CD4-positive, alpha-beta T cell treated with Interleukin-17A for 4 hours (primary cell): ENCODE measurements at places on chromosomes 6 and 20.

DNA sequence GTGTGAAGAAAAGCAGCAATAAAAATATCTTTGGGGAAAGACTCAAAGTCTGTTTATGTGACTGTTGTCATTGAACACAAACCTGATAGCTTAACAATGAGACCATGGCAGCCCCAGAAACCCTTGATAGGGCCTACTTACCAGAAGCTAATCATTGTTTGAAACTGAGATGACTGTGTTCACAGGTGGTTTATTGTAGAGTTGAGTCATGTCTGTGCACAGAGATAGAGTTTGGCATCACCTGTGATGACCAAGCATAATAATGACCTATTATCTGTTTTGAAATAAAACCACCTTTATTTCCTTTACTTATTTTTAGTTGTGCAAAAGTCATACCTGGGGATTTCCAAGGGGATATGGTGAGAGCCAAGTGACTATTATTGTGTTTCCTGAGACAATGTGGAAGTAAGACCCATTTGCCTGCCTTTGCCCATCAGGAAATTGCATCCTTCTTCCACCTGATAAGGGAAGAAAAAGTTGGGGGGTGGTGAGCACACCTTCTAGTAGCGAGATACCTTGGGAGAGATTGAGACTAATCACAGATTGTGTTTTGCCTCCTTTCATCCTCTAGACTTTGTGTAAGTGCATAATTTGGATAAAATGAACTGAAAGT lies 456.9 kb upstream of the JAG1 start:
- no peak for DNase-seq

DNA sequence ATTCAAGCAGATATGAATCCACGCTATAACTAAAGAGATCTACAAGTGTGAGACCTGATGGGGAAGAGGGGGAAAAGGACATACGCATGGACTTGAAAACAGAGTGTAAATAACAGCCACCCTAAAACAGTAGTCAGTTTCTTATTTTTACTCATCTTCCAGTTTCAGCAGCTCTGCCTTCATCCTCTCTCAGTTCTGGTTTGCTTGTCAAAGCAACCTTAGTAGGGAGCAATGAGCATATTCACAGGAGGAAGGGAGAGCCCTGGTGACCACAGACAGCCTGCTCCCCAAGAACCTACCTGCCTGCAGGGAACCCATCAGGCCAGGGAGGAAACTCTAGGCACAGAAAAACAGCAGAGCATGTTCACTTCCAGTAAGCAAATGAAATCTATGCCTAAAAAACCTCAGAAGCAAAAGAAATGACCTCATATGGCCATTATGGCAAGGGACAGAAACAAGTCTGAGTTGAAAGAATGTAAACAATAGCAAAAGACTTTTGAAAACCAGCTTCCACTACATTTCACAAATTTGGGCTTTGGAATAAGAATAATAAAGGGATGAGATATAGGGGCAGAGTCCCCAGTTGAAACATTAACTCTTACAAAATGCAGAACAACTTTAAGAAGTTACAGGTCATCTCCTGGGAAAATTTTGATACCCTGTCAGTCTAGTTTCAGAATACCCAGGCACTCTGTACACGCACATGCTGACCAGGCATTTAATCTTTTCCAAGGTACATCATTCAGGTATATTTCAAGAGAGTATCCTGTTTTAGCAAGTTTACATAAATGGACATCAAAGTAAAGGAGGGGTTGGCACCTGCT lies 120.8 kb upstream of the BCLAF1 start:
- no peak for DNase-seq

DNA sequence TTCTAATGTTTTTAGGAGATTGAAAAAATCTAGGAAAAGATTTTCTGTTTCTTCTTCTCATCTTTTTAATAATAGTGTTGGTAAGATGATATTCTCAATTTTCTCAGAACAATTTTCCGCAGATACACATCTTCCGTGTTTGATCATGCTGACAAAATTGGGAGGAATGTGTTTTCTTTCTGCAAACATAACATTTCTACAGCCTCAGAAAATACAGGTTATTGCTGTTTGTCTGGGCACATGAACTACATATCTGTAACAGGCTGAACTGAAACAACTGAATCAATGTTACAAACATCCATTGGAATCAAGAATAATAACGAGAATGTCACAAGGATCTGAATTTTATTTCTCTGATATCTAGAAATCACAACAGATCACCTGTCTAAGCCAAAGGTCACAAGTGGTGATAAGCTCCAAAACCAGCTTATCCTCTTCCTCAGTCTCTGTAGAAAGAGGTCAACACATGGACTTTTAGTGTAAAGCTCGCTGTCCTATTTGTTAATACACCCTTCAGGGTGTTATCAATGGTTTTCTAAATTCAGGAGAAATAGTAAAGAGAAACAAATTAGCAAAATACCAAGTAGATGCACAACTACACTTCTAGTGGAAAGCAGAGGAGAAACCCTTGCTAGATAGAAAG lies 197.3 kb upstream of the MARCKS start:
- no peak for DNase-seq

DNA sequence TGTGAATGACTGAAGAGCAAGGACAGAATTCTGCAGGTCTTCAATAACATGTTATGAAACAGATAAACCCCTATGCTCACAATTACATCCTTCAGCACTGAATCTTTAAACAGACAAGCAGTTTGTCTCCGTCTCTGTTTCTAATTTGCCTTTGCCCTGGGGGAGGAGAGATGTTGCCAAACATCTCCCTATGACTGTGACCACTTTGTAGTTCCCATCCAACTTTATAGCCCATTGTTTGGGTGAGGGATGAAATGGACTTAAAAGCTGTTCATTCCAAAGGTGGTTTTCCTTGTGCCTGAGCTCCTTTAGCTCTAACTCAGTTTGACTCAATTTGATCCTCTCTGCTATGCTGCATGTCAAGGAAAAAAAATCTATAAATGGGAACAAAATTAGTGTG lies 19.5 kb upstream of the ADTRP start:
- DNase-seq = no peak

DNA sequence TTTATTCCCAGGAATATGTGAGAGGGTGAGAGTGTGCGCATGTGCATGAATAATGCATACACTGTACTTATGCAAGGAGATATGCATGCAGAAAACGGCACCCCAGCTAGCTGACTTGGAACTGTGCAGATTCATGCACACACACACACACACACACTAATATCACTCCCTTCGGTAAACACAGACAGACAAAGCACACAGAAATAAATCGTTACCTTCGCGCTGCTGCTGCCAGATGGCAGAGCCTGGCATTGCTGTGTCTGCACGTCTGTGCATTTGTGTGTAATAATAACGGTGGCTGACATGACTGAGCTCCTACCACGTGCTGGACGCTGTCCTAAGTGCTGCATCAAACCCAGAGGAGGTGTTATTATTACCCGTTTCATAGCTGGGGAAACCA lies 36.8 kb downstream of the PREX1 start:
- no peak for DNase-seq

DNA sequence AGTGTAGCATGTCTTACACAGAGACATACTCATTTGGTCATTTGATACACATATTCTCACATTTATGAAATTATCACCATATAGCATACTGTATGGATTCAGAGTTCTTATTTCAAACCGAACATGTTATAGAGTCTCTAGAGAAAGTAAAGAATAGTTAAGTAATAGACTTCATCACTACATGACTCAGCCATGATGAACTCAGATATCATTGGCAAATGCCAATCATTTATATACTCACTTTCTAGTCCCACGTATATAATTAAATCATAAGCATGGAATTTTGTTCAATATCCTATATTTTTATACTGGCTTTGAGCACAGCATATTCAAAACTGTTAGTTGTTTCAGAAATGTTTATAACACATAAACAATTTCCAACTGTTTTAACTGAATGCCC lies 749.9 kb downstream of the HACE1 start:
- no peak for DNase-seq

DNA sequence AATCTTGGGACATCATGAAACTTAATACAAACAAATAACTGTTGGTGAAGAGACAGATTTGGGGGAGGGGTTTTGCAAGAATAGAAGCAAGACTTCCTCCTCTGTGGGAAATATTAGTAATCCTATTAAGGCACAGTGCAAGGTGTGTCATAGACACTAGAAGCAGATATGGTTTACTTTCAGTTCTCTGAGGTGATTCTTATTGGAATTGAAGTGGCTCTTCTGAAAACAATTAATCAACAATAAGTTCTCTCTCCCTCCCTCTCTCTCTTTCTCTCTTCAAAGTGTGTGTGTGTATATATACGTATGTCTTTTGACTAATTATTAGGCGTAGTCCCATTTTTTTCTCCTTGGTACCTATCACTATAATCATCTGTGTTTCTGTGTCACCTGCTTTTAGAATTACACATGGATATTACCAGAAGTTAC lies 99.8 kb downstream of the HIVEP2 start:
- DNase-seq = no peak
